AG04449 (cell line): ENCODE measurements at places on chromosomes 7 and 10.

GRCh38 chr10:78130966-78131710, 97.5 kb downstream of the RPS24 start:
- DNase-seq, result no peak

DNA sequence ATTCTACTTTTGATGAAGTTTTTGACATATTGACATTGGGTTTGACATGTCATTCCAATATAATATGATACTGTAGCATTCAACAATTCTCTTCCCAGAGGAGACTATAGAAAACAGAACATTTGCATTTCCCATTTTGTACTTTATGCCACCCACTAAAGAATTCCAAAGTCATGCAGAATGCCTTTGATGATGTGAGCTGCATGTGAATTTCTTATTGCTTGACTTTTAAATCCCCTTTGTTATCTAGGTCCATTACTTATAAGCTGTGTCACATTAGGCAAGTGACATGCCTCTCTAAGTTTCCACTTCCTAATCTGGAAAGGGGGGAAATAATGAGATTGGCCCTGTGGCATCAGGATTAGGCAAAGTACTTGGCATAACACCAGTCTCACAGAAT, 436.7 kb downstream of the AUTS2 start:
- no peak for DNase-seq

- DNase-seq, result no peak
Observed at GRCh38 chr7:12839508-12840153, 152.2 kb downstream of the ARL4A start.

DNA sequence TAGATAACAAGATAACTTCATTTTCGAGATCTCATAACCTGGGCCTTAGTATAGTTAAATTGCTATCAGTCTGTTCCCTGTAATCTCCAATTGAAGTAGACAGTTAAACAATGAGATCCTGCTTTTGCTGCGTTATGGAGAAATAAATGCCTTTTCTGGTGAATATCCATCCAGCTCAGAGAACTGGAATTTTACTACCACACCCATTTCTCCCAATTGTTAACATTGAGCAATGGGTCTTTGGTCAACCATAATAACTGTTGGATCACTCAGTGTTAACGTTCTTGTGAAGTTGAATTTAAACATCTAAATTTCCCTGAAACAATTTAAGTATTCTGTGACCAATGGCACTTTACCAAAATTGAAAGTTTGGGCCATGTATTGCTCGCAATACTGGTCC, 3.0 kb downstream of the CALU start:
- DNase-seq, result no peak

GRCh38 chr7:132300599-132301277, 275.5 kb downstream of the PLXNA4 start:
- no peak for DNase-seq

DNA sequence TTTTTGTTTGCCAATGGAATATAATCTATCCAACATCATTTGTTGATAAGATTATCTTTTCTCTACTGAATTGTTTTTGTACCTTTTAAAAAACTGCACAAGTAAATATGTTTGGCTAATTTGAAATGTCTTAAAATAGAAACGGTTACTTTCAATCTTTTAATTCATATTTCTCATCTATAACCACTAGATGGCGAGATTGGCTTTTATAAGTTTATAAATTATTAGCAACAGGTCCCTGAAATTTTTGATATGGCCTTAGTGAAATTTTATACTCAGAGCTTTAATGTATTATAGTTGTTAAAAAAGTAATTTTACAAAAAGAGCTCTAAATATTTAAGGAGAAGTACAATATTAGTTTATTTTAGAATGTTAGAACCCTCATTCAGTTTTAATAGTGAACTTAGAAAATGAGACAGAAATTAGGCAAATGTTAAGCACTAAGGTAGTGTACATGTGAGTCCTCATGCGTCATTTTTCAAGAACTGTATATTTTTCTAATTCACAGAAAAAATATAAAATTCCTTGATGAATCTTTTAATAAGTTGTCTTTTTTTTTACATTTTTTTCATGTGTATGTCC, 592.5 kb downstream of the ARL4A start:
- no peak for DNase-seq

DNA sequence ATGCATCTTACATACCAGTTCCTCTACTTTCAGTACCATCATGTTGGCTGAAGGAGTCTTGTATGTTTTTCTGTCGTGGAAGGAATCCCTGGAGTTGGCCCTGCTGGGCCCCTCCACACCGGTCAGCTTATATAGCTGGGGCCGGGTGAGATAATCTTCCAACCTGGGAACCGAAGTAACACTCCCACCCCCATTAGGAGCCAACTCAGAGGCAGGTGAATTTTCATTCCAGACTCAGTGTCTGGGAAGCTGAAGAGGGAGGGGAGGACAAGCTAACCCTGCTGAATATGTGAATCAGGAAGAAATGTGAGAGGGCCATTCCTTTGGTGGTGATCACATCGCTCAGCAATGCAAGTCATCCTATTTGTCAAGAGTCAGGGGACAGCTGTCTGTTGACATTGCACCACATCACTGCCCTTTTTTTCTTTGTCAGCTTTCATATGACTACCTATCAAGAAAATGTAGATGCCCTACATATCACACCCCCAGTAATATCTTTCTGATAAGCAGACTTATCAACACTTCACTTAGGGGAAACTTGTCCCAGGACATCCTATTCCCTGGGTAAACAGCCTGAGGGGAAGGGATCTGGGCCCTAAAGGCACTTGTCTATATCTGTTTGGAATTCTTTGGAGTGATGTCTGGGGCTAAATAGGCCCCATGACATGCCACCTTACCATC, at the start of gene ANKRD1:
ANKRD1 (minus strand) TSS at position 102 of the 681 bp plus-strand sequence; CDS start at position 42, 60 bp downstream.
- DNase-seq, result peak; percentile 82

DNA sequence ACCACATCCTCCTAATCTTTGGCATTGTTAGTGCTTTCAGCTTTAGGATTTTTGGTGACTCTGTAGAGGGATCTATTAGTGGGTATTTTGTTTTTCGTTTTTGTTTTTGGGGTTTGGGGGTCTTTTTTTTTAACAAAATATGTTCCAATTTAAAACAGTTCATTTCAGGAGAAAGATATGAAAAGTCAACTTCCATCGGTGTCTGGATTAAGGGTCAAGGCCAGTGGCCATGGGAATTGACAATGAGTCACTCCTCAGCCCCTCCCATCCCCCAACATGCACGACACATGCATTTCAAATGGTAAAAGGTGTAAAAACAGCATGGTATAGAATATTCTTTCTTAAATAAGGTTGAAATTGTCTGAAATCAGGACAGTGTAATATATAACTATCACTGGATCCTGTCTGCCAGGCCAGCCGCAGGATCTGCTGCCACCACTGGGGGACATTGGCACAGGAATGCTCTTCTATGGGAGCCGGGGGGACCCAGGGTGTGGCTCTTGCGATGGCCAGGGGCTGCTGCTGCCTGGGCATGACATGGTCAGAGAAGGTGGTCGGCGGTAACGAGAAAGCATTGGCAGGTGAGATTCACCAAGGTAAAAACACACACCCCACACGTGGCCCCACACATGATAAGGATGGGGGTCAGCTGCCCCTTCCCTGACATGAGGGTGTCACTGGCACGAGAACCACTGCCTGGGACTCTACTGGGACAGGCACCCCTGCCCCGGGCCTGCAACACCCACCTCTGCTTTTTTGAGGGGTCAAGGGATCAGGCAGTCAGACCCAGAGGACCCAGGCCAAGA, 126.2 kb upstream of the KCTD7 start:
- DNase-seq, result no peak

DNA sequence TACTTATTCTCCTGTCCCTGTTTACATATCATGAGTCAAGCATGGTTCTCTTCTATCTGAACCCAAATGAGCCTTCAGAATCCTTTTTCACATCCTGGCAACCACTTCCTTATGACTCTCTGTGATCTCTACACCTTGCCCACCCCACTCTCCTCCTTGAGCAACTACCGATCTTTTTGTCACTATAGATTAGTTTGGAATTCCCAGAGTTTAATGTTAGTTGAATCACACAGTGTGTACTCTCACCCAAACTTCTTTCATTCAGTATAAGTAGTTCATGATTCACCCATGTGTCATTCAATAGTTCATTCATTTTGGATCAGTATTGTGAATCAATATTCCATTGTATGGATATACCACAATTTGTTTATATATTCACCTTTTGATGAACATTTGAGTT, 55.3 kb downstream of the TFAM start:
- DNase-seq, result no peak

- no peak for DNase-seq
Observed at GRCh38 chr10:75672842-75673241, 241.4 kb downstream of the LRMDA start.

DNA sequence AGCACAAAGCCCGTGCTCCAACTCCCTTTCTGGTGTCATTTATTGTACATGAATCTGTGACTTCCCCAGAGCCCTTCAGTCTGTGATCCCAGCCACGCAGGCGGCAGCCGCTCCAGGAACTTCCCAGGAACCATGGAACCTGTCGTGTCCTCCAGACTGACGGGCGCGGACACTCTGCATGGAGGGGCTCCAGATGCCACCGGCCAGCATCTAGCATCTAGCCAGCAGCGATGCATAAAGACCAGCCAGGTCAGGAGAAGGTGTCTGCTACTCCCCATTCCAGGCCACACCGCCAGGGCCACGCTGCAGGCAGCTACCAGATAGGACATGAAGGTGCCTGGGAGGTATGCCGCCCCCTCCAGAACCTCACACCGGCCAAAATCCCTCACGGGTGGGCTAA, 77.4 kb downstream of the PRKAG2 start:
- DNase-seq, result no peak

- DNase-seq, result no peak
Observed at GRCh38 chr10:72511459-72511858, 114.4 kb downstream of the MICU1 start.

GRCh38 chr10:118918587-118918986, 110.9 kb upstream of the NANOS1 start:
- no peak for DNase-seq

- peak; percentile 10 for DNase-seq
Observed at GRCh38 chr7:85261336-85261735, 74.5 kb upstream of the SEMA3D start.

DNA sequence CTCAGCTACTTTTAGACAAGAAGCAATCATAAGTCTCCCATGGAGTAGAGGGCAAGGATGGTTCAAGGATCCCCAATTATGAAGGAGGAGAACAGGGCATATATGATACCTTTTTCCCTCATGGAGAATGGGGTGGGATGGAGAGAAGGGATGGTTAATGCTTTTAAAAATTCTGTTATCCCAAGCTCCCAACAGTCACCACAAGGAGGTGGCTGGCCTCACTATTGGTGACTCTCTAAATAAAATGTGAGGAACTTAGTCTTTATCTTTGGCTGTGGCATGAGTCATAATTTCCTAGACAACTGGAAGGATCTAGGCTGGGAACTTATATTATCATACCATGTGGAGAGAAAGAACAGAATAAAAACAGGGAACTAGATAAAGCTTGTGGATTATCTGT, 297.0 kb downstream of the PHTF2 start:
- DNase-seq, result peak; percentile 40

GRCh38 chr10:10528563-10528910, 489.1 kb upstream of the CELF2 start:
- DNase-seq, result no peak

- DNase-seq, result peak; percentile 65
Observed at GRCh38 chr10:95601116-95601719, 40.0 kb upstream of the SORBS1 start.

DNA sequence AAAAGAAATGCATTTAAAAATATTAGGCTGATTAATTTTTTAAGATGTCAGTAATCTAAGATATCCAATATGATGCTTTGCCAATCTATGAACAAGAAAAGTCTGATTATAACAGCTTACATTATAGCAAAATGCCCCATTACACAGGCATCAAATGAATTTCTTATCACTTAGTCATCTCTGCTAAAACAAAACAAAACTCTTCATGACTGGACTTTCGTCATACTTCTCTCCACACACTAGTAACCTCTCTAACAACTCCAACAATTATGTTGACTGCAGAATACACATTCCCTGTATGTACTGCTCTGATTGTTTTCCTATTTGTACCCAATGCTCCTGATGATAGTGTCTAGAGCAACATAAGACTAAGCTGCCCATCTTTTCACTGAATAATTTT, 3.8 kb upstream of the MKI67 start:
- DNase-seq, result no peak

- no peak for DNase-seq
Observed at GRCh38 chr7:30765408-30765807, 5.8 kb upstream of the MINDY4 start.

DNA sequence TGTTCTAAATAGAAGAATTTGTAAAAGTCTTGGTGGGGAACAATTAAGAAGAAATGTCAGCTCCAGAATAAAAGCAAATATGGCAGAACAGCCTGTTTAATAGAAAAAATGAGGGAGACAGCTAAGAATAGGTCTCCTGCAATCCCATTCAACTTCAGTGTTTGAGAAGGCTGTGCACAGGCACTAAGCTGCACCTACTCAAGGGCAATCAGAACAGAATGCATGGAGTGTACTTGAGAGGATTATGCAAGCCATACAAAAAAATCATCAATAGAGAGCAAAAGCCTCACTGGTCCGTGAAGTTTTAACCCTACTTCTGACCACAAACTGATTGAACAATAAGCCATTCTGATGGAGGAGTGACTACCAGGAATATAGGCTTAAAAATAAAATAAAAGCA, 690.7 kb upstream of the PCDH15 start:
- DNase-seq, result no peak

GRCh38 chr7:7434329-7434728, 101.3 kb downstream of the COL28A1 start:
- DNase-seq, result no peak

- no peak for DNase-seq
Observed at GRCh38 chr7:80098795-80099194, 35.8 kb upstream of the GNAI1 start.

DNA sequence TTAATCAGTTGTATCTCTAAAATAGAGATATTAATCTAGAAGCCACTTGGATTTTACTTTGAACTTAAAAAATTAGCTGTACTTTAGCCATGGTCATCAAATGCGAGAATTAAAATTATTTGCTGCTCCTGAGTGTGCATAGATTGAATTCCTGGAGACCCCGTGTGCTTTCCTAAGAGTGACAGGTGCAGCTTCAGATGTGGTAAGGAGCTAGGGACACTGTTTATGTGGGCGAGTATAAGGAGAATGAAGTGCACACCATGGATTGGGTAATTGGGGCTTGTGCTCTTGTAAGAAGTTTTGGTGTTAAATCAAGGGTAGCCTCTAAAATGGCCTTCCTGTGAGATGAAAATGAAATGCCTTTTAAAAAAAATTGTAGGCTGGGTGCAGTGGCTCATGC, 9.8 kb downstream of the PLCE1 start:
- DNase-seq, result no peak
